ENCODE measurements at places on chromosomes 13 and 19.

- DNase-seq, result no peak
Observed at GRCh38 chr19:14826006-14826405, 9.0 kb downstream of the OR7A5 start.

DNA sequence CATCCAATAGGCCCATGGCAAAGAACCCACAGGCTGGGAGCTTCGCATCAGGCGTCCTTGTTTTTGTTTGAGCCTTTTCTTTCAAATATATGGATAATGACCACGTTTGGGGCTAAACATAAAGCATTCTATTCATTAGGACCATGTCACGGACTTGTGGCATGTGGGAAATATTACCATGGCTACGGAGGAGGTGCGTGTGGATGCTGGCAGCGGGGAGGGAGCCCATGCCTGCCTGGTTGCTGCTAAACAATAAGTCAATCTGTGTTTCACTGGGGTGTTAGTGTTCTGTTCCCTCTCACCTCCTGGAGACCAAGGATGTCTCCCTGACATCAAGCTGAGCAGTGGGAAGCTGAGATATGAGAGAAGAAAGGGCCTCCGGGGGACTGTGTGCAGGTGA, 121.1 kb downstream of the IRS2 start:
- DNase-seq, result no peak

GRCh38 chr13:83563499-83563898, 318.8 kb downstream of the SLITRK1 start:
- no peak for DNase-seq

- DNase-seq, result no peak
Observed at GRCh38 chr19:37885392-37885791, 21.0 kb downstream of the WDR87 start.

DNA sequence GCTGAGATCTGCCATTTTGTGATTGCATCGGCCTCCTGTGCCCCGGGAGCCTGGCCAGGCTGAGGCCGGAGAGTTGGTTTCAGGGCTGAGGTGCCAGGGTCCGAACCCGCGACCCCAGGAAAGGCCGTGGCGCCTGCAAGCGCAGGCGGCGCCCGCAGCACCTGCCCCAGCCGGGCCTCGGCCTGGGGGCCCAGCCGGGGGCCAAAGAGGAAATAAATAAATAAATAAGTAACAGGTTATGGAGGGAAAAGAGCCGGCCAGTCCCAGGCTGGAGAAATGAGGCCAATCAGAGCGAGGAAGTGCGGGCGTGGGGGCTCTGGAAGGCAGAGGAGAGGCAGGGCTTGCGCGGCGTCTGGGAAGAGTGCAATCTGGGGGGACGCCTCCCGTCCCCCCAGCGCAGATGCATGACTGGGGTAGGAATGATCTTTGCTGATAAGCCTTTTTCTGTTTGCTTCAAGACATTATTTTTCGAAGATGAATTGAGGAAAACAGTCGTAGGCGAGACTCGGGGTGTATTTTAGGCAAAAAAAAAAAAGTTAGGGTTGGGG, 145.6 kb upstream of the ZNF536 start:
- no peak for DNase-seq

GRCh38 chr19:28468701-28469459, 744.1 kb downstream of the UQCRFS1 start:
- DNase-seq, result no peak

DNA sequence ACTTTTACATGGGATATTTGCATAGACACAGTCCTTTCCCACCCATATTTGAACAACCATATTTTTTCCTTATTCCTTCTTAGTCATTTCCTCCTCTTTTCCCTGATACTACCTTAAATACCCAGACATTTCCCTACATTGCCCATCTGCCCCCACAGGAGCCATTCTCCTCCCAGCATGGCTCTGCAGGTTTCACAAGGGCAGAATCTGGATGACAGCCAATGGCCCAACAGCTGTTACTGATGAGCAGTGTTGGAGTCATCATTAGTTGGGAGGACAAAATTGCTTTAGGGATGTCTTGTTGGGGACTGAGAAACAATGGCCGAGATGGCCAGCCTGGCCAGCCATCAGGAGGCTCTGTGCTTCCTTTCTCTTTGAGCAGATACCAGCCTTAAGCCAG, 209.5 kb downstream of the KLF5 start:
- no peak for DNase-seq

GRCh38 chr19:33953023-33953422, 156.4 kb downstream of the KCTD15 start:
- no peak for DNase-seq

DNA sequence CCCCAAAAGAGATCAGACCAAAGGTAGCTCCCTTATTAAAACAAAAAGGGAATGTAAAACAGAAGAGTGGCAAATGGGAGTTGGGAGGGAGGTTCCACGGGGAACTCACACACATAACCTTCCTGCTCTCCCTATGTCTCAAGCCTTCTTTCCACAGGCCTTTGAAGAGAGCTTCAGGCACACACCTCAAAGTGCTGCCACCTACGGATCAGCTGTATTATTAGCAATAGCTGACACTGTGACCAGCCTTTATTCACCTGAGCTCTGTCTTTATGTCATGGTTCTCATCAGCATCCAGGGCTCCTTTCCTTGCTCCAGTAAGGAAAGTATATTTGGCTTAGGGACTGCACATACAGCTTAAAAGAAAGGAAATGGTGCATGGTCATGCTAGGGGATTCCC, 11.3 kb downstream of the ZNF571 start:
- DNase-seq, result no peak

- no peak for DNase-seq
Observed at GRCh38 chr13:97308735-97309429, 86.7 kb downstream of the MBNL2 start.

DNA sequence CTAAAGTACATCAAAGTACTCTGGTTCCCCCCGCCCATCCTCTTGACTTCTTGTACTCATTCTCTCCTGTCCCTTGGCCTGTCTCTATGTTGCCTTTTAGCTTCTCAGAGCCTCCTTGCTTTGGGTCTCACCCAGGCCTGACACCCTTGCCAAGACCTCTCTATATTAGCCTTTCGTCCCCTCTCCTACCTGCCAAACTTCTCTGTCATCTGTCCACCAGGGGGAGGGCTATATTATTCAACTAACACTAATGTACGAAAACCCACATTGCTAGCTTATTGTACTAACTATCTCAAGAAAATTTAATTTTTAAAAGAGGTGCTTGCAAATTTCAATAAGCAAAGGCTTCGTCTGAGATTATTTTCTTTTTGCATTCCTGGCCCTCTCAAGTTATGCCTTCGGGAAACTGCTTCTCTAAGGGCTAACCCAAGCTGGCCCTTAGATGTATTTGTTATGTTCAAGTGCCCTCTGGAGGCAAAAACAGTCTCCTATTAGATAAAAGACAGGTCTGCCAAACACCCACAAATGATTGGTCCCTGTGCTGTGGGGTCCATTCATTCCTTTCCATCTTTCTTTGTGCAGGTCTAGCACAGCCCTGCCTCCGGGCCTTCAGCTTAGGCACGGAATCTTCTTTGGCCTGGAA, 6.3 kb upstream of the MRPS31 start:
- no peak for DNase-seq

DNA sequence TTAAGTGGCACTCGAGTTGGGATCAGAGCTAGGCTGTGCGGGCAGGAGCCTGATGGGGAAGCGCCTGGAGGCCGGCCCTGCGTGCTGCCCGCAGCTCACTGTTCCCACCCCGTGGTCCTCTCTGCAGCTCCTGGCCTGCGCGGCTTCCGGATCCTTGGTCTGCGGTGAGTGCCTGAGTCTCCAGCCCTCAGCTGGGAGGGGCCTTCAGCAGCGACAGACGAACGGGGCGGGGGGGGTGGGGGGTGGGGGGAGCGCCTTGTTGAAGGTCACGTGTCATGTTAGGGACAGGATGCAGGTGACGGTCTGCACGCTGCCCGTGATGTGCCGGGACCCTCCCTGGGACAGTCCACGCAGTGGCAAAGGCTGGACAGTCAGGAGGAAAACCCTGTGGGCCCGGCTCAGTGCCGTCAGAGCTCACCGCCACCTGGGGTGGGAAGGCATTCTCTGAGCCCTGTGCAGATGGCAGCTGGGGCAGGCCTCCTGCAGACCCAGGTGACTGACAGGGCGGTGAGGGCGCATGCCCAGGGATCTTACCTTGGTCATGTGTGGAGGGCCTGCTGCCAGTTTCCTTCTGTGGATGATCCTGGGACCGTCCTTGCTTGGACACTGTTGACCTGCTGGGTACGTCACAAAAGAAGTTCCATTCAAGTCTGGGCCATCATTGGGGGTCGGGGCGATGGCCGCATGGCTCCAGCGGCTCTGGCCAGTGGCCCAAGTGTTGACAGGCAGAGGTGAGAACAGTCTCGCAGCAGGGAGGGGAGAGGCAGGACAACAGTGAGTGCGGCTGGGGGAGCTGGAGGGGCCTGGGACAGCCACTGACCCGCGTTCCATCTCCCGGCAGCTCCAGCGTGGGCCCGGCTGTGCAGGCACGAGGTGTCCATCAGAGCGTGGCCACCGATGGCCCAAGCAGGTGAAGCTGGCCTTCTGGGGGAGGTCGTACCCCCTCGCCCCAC, 4.3 kb downstream of the NDUFS7 start:
- no peak for DNase-seq

- DNase-seq, result no peak
Observed at GRCh38 chr19:34661357-34661756, 15.6 kb downstream of the SCGB2B2 start.

GRCh38 chr13:113001241-113002140, 32.5 kb downstream of the MCF2L start:
- no peak for DNase-seq

DNA sequence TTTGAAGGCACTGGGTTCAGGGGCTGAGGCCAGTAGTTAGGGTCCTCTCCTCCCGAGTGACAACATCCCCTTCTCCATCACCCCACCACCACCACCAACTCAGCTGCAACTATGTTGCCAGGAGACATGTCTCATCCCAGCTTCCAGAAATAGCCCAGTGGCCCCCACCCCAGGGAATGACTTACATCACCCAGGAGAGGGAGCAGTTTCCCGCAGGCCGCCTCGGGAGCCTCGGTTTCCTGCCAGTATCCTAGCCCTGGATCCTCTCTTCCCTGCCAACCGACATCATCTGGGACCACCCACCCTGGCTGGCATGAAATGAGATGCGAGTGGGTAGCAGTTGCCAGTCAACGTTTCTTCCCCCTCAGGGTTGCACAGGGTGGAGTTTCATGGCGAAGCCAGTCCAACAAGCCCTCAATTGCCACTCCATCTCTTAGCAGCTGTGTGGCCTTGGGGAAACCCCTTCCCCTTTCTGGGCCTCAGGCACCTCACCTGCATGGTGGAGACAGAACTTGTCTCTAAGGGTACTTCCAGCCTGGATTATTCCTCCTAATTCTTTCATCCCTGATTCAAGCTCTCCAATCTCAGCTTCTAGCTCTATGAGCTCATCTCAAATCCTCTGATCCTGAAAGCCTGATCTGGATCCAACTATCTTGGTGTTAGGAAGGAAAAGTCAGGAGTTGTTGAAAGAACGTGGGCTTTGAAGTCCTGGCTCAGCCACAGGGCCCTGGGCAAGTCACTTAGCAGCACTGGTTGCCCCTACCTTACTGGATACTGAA, 3.9 kb upstream of the GSK3A start:
- DNase-seq, result no peak

DNA sequence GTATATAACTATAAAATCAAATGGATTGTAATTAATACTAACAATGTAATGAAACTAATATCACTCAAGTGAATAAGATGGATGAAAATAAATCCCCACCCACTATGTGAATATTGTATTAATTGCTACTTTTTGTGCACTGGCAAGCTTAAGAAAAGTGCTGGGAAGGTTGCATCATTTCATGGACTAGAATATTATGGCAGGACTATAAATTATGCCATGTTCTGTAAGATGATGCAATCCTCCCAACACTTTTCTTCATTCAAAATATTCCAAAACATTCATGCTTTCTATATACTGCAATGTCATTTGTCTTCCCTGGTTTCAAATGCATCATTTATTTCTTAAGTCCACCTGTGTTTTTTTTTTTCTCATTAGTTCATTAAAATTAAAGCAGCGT, 457.6 kb upstream of the GPC6 start:
- DNase-seq, result no peak

- no peak for DNase-seq
Observed at GRCh38 chr13:113141601-113141970, 16.9 kb upstream of the PROZ start.

- no peak for DNase-seq
Observed at GRCh38 chr13:88005188-88005587, 334.0 kb downstream of the SLITRK5 start.

- no peak for DNase-seq
Observed at GRCh38 chr19:11286312-11286974, 9.5 kb upstream of the TSPAN16 start.

- peak; percentile 51 for DNase-seq
Observed at GRCh38 chr19:19866611-19867248, 1.0 kb downstream of the ZNF253 start.

DNA sequence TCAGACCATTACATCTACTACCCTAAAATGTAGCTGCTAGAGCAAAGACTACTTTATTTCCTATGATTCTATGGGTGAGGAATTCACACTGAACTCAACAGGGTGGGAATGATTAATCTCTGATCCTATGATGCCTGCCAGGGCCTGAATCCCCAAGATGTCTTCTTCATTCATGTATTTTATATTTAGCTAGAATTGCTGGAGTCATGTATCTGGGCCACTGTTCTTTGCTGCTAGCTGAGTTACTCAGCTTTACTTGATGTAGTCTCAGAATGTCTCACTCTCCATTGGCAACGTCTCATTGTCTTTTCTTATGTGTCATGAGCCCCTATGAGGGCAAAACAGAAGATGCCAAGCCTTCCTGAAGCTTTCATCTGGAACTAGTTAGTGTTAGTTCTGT, 21.1 kb downstream of the ZNF582 start:
- no peak for DNase-seq

GRCh38 chr13:40221460-40222201, 444.8 kb downstream of the FOXO1 start:
- DNase-seq, result peak; percentile 89

DNA sequence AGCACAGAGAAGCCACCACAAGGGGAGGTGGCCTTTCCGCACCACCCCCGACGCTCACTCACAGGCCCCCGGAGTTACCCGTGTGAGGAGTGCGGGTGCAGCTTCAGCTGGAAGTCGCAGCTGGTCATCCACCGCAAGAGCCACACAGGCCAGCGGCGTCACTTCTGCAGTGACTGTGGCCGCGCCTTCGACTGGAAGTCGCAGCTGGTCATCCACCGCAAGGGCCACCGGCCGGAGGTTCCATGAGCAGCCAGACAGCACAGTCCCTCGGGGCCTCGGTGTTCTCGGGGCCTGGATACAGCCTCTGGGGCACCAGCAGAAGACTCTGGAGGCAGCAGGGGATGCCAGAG, 4.3 kb downstream of the ZNF446 start:
- DNase-seq, result no peak

DNA sequence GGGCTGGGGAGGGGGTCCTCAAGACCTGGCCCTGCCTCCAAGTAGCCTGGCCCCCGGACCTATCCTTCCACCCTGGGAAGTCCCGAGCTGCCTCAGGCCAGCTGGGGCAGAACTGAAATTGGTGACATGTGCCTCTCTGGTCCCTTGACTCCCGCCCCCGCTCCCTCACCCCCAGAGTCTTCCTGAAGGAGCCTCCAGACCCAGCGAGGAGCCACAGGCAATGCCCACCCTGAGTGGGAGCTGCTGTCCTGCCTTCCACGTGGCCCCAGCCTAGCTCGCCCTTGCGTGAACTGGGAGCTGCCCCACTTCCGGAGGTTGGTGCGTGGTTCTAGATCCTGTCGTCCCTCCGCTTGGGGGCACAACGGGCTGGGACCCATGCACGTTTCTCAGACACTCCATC, 34.6 kb downstream of the CEBPA start:
- DNase-seq, result no peak

Measured in CD4-positive, alpha-beta memory T cell (primary cell).